ENCODE measurements at places on chromosomes 6 and 20.

GRCh38 chr20:10497283-10497682 is 62.2 kb downstream of the SLX4IP start:
- no peak for DNase-seq

DNA sequence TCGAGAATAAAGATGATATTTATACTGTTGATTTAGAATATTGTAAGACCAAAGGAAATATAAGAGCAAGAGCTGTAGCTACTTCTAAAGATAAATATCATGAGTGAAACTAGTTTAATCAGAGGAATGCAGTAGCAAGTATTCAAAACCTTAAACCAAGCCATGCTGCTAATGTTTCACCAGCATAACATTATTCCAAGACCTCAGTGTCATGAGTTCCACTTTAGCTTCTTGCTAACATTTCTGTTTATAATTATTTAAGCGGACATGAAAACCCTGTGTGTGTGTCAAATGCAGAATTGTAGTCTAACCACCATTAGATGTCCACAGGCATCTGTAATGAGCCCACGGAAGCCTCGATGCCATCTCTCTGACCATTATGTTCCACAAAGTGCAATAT is 752.6 kb upstream of the MARCKS start:
- no peak for DNase-seq

GRCh38 chr6:113147544-113147943 is 709.6 kb upstream of the MARCKS start:
- no peak for DNase-seq

DNA sequence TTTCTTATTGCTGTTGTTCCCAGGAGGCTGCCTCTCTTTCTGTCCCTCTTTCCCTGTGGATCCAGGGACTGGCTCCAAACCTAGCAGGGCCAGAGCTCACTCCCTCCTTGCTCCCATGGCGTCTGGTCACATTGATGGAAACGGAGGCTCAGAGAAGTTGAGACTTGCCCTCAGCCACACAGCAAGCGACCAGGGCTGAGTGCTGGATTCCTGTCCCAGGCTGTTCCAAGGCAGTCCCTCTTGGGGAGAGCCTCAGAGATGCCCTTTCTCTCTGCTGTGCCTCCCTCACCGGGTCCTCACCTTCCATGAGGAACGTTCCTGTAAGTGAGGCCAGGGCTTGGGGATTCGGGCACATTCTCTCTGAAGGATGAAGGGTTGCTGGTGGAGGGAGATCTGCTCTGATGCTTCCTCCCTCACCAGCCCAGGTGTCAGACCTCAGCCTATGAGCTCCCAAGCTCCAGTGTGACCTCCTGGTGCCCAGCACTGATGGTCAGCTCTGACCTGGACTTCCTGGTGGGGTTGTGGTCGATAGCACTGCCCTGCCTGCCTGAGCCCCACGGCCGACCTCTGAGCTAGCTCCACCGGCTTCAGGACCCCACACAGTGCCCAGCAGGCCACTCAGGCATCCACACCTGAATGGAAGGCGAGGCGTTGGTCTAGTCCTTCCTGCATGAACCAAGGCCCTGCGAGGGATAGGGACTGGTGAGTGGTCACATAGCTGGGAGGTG is 26.8 kb downstream of the SUN5 start:
- DNase-seq = no peak

DNA sequence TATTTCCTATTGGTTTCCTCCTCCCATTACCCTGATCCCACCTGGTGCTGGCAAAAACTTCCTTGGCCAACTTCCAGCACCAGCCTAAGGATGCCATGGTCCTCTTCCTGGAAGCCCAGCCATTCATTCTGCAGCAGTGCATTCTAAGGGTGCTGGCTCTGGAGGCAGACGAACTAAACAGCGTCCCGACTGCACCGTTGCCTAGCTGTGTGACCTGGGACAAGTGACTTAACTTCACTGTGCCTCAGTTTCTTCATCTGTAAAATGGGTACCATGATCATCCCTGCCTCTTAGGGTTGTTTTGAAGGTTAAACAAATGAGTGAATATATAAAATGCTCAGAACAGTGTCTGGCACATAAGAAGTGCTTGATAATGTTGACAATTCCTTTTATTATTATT is 120.9 kb upstream of the ZNF217 start:
- DNase-seq = no peak

DNA sequence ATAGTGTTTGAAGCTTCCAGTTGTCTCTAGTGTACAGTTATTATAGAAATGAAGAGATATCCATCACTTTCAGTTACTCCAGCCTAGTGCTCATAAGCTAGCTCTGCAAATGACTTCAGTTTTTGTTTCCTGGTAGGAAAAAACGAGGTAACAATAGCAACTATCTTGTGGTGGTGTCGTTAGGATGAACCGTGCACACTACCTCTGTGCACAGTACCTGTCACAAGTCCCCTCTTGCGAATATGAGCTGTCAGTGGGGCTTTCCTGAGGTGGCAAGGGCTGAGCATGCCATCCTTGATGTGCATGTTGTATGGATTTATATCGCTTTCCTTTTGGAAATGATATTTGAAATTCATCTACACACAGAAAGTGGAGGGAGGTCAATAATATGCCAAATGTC is 151.8 kb downstream of the ARID1B start:
- no peak for DNase-seq

GRCh38 chr6:54519161-54519560 is 210.9 kb downstream of the TINAG start:
- DNase-seq = no peak

DNA sequence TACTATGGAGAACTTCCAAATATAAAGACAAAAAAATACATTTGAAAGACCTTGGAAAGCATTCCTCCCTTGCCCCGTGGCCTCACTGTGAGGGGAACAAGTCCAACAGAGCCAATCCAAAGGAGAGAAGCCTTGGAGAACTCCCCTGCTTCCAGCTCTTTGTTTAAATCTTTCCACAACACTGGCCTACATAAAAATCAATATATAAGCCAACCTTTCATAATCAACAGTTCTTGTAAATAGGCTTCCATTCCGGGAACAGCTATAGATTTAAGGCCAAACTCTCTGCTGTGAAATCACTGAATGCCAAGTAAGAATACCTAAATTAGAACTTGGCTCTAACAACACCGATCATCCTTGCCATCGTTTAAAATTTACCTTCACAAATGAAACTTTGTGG is 242.1 kb downstream of the HACE1 start:
- no peak for DNase-seq

DNA sequence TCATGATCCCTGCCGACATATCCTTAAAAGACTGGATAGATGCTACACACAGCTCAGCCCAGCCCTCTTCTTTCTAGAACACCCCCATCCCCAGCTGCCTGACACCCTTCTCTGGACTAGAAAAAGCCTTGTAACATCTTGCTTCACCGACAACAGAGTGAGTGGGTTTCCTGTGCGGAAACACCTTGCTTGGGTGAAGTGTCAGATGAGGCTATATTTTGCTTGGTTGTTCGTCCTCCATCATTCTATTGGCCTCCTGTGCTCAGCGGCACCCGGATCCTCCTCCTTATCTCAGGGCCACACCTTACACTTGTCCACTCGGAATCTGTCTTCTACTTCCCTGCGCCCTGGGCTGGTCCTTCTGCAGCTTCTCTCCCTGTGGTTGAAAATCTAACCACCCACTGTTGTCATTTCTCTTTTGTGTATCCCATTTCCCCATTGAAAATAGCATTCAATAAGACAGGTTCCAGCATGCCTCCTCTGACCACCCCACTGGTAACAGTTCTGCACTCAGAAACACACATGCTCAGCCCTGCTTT is 101.3 kb upstream of the MLN start:
- DNase-seq = no peak

DNA sequence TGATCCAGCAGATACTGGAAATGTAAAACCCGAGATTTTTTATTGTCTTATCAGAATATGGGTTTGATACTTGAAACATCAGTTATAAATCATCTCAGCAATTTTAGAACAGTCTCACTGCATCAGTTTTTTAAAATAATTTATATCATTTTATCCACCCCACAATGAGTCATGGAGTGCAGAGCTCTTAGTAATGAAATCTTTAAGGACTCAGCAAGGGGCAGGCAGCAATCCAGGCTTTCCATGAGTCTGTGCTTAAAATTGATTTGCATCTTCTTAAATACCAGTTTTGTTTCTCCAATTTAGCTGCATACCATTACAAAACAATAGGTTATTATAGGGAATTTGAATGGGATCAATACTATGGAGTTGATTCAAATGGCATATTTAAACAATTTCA is 832.3 kb downstream of the C6orf118 start:
- DNase-seq = no peak

DNA sequence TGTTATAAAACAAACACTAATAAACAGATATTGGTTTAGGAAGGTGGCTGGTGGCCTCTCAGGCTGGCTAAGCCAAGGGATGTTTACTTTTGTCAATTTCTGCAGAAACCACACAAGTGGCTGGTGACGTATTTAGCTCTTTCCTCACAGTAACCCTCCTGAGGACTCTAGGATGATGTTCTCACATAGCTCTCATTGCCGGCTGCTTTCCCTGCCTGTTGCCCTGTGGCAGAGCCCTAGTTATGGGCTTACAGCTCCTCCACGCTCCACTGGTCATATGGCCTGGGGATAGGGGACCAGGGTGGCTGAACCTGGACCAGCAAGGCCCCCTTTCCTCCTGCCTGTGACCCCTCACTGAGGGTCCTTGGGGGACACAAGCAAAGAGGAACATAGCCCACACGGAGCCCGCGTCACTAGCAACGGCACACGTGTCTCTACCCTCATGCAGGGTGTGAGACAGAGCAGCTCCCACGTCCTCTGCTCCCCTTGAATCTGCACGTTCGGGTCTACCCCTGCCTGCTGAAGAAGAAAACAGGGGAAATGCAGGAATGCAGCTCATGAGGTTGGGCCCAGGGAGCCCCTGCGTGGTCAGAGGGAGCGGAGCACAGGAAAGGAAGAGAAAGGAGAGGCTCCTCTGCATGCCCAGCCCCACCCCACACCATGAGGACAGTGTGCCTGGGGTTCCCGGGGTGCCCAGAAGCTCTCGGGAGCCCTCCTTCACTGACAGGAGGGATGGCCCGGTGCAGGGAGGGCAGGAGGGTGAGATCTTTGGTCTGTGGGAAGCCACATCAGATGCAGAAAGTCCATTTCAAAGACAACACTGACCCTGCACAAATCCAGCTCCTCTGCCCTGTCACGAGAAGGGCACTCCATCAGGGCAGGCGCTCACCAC is 13.9 kb downstream of the RAMACL start:
- no peak for DNase-seq

DNA sequence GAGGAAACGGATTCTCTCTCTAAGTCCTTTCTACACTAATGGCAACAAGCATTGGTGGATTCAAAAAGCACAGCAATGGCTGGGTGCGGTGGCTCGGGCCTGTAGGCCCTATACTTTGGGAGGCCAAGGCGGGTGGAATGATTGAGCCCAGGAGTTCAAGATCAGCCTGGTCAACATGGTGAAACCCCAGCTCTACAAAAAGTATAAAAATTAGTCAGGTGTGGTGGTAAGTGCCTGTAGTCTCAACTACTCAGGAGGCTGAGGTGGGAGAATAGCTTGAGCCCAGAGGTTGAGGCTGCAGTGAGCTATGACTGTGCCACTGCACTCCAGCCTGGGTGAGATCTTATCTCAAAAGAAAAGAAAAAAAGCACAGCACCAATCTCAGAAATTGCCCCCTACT is 19.3 kb downstream of the PAQR8 start:
- DNase-seq = no peak

DNA sequence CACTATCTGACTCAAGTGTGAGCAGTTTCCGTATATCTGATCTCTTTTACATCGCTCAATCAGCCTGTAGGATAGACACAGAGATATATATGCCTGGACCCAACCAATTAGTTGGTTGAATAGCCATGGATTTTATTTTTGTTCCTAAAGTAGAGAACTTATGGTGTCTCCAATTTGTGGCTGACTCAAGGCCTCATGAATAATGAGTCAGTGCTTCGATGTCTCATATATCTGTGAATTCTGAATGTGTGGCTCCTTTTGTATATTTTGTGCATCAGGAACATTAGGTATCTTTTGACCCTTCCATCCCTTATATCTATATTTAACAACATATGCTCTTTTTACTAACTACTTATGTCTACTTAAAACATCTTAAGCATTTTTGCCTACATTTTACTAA is 64.5 kb downstream of the OR2B2 start:
- DNase-seq = no peak

GRCh38 chr6:81743649-81744048 is 8.8 kb downstream of the TENT5A start:
- no peak for DNase-seq

- DNase-seq = no peak
Observed at GRCh38 chr20:62358171-62359042, 8.7 kb downstream of the LAMA5 start.

DNA sequence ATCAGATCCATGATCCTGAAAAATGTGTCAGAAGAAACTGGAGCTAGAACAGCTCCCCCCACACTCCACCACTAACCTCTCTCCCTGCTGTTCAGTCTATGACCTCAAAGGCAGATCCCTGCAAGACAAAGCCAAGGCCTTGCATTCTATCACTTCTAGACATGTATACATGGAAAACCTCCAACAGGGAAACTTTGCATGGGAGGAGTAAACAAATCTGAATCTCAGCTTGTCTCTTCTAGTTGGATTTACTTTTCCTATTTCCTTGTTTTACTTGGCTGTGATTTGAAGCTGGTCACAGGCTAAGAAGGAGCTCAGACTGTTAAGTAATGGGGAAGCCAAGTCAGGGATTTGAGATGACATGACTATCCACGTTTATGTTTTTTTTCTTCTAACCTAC is 456.8 kb upstream of the CHD6 start:
- no peak for DNase-seq

GRCh38 chr20:10411673-10412072 is 22.3 kb downstream of the MKKS start:
- DNase-seq = no peak

- no peak for DNase-seq
Observed at GRCh38 chr20:62466072-62466760, 9.6 kb downstream of the GATA5 start.

- DNase-seq = peak; percentile 22
Observed at GRCh38 chr20:9078826-9079731, 10.2 kb downstream of the PLCB4 start.

DNA sequence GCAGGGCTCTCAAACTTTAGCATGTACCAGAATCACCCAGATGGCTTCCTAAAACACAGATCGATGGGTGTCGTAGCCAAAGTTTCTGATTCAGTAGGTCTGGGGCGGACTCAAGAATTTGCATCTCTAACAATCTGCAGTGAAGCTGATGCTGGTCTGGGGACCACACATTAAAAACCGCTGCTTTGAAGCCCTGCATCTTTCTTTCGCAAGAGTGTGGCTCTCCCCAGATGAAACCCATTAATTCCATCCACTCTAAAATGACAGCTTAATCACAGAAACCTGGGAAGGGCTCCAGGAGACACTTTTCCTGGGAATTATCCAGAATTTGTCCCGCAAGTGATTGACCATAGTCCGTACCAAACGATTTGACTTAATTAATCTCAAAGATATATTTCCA is 319.8 kb upstream of the PLCB4 start:
- no peak for DNase-seq

GRCh38 chr20:45337367-45338120 is 10.7 kb downstream of the SDC4 start:
- no peak for DNase-seq

GRCh38 chr6:14499841-14500240 is 382.3 kb downstream of the CD83 start:
- DNase-seq = no peak
